Effector CD4-positive, alpha-beta T cell (primary cell): ENCODE measurements at places on chromosomes 12 and 14.

DNA sequence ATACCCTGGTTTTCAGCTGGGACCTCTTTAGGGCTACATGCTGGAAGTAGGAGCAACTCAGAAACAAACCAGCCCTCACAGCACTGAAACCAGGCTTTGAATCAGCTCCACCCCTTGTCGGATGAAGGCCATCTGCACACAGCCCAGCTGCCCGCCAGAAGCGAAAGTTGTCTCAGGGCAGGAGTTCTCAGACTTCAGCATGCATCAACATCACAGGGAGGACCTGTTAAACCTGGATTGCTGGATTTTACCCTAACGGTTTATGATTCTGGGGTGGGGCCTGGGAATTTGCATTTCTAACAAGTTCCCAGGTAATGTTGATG lies 10.9 kb downstream of the SYNDIG1L start:
- DNase-seq = no peak

DNA sequence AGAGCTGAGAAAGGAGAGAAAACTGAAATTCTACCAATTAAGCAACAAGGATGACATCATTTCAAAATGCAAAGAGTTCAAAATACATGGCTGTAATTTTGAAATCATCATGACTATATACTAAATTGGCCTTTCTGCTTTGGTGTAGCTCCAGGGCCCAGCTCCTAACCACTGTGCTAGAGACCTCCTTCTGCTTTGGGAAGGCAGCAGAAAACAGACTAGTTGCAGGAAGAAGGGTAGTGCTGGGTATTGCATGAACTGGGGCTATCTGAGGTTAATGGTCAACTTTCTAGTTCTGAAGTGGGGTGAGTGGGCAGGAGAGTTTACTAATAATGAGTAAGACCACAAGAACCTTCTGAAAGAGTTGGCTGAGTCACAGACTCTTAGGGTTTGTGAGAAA lies 66.2 kb downstream of the PTGER2 start:
- DNase-seq = no peak

- no peak for DNase-seq
These were observed 68.8 kb upstream of the MDGA2 start for GRCh38 chr14:47744155-47744554.

DNA sequence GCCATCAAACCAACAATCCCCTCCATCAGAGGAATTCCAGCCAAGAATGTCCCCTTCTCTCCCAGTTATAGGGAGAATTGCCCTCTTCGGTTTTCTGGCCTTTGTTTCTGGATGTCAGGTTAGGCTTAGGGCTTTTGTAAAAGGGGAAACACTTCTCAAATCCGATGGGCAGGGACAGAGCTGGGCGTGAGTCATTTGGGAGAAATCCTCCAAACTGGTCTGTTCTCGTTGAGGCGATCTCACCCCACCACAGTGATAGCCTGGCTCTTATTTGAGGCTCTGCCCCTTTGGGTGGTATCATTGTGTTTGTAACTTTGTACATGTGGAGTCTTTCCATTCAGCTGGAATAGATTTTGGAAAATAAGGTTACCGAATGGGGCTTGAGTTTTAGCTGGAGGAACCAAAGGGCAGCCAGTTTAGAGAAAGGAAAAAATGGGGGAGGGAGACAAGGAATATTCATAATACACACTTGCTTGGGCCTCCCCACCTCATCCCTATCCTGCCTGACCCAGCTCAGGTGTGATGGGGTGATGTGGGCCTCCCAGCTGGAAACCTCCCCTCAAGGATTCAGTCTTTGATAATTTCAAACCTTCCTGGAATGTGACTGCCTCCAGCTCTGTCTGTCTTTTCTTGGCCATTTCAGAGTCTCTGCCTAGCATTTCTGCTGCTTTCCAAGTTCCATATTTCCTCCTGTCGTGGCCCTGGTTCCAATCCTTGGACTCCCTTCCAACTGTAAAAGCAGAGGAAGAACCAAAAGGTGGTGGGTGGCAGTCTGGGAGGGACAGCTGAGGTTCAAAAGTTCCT lies 7.5 kb downstream of the HOXC4 start:
- no peak for DNase-seq

DNA sequence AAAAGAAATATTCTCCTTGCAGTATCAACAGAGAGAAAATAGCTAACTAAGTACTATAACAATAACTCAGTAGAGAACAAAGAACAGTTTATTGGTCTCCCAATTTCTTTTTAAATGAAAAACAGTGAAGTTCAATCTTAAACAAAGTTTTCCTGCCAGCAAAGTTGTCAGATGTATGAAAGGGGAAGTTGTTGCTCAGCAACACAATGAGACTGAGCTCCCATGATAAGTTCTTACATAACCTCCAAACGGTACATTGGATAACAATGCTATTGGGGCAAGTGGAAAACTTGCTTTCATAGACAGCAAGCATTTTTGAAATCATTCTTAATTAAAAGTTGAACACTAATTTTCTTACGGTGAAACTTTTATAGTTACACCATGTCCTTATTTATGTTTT lies 94.9 kb downstream of the ALG10B start:
- no peak for DNase-seq

GRCh38 chr12:13088496-13088895 lies 15.0 kb downstream of the GSG1 start:
- DNase-seq = no peak
